ENCODE measurements at places on chromosomes 1 and 21. TPM values are rescaled to one million over a fixed set of nuclear protein-coding genes. Genes with fewer than 3 reads are reported as not detected.

Gene S100A7A
- not detected for total RNA-seq

Gene MMP23B
- total RNA-seq: 87.2 TPM

Gene ITGB2
- 161 TPM for total RNA-seq

DNA sequence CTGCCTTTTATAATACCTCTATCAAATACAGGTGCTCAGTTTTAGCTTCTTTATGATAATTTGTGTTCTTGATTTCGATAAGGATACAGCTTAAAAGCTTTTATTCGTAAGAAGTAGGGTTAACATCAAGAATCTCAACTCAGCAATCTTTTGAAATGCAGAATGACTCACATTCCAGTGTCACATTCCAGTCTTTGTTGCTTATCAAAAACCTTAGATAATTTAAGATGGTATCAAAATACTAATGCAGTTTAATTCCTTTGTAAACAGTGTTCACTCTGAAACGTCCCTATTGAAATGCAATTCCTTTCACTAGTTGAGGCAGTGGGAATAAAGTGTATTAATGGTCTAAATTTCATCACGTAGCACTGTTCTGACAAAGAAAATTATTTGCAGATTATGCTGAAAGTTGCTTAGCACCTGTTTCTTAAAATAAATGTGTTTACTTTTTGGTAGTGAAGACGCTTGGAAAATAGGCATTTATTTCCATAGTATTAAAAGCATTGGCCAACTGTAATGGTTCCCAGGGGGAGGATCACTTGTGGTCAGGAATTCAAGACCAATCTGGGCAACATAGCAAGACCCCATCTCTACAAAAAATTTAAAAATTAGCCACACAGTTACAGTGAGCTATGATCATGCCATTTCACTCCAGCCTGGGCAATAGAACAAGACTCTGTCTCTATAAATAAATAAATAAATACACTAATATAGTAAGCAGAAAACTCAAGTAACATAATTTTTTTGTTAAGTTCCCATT is 10.1 kb upstream of the CNN3 start:
- H3K4me3 ChIP-seq: no peak overlapping the region
- H3K36me3 ChIP-seq: no peaks in the 10 kb centered on the region
- no peaks in the 10 kb centered on the region for H3K27me3 ChIP-seq
- no peak overlapping the region for H3K27ac ChIP-seq
- no peak for DNase-seq
- peaks cover 42% of the 10 kb centered on the region for H3K4me1 ChIP-seq

GRCh38 chr1:8754993-8755392 is 62.4 kb downstream of the RERE start:
- peaks cover 10% of the 10 kb centered on the region for H3K4me1 ChIP-seq
- no peaks in the 10 kb centered on the region for H3K36me3 ChIP-seq
- no peak overlapping the region for H3K4me3 ChIP-seq
- no peaks in the 10 kb centered on the region for H3K27me3 ChIP-seq

- no peaks in the 10 kb centered on the region for H3K27me3 ChIP-seq
- no peaks in the 10 kb centered on the region for H3K36me3 ChIP-seq
- H3K4me1 ChIP-seq: no peaks in the 10 kb centered on the region
- H3K27ac ChIP-seq: no peak overlapping the region
Observed at GRCh38 chr1:55005351-55006140, 6.8 kb downstream of the BSND start.

- no peak for DNase-seq
- peaks cover 39% of the 10 kb centered on the region for H3K4me1 ChIP-seq
- H3K4me3 ChIP-seq: peak overlapping the region; percentile 94
- H3K36me3 ChIP-seq: peaks cover 19% of the 10 kb centered on the region
- H3K27ac ChIP-seq: peak overlapping the region; percentile 89
Observed at GRCh38 chr1:145997718-145998023, 1.3 kb upstream of the TXNIP start.

DNA sequence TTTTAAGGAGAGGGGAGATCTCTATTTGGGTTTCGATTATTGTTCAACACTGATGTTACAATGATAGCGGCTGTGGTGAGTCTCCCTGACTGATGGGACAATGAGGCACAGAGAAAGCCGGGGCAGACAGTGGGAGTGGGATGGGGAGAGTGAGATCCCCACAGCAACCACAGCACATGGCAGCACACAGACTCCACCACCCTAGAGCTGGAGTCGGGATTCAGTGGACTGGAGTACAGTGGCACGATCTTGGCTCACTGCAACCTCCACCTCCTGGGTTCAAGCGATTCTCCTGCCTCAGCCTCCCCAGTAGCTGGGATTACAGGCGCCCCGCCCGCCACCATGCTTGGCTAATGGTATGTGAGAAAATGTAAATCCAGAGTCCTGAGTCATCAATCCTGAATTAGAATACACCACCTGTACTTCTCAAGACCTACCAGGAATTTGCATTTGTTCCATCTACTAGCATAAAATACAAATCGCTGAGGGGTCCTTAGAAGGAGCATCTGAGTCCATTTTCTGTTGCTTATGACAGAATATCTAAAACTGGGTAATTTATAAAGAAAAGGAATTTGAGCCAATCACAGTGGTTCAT is 125.8 kb downstream of the TOMM20 start:
- no peak overlapping the region for H3K27ac ChIP-seq
- H3K27me3 ChIP-seq: no peaks in the 10 kb centered on the region
- H3K36me3 ChIP-seq: no peaks in the 10 kb centered on the region
- DNase-seq: no peak
- peaks cover 9% of the 10 kb centered on the region for H3K4me1 ChIP-seq

Measured in thoracic aorta (tissue), 2 donors.